ENCODE measurements at places on chromosomes 11 and 22. TPM values are rescaled to one million over a fixed set of nuclear protein-coding genes. Genes with fewer than 3 reads are reported as not detected.

- H3K36me3 ChIP-seq = no peaks in the 10 kb centered on the region
- DNase-seq = peak; percentile 43
- H3K4me3 ChIP-seq = no peak overlapping the region
- no peaks in the 10 kb centered on the region for H3K27me3 ChIP-seq
Measured at GRCh38 chr11:128240546-128240945, 346.8 kb downstream of the ETS1 start.

GRCh38 chr11:118886681-118887111 lies 3.0 kb downstream of the CXCR5 start:
- H3K36me3 ChIP-seq = no peaks in the 10 kb centered on the region
- H3K27ac ChIP-seq = no peak overlapping the region
- no peaks in the 10 kb centered on the region for H3K27me3 ChIP-seq
- H3K4me3 ChIP-seq = no peak overlapping the region
- peaks cover 14% of the 10 kb centered on the region for H3K4me1 ChIP-seq

- peaks cover 63% of the 10 kb centered on the region for H3K27me3 ChIP-seq
- no peak overlapping the region for H3K4me3 ChIP-seq
- DNase-seq = no peak
- H3K27ac ChIP-seq = no peak overlapping the region
Measured at GRCh38 chr11:114058026-114058706, 1.3 kb upstream of the ZBTB16 start.

DNA sequence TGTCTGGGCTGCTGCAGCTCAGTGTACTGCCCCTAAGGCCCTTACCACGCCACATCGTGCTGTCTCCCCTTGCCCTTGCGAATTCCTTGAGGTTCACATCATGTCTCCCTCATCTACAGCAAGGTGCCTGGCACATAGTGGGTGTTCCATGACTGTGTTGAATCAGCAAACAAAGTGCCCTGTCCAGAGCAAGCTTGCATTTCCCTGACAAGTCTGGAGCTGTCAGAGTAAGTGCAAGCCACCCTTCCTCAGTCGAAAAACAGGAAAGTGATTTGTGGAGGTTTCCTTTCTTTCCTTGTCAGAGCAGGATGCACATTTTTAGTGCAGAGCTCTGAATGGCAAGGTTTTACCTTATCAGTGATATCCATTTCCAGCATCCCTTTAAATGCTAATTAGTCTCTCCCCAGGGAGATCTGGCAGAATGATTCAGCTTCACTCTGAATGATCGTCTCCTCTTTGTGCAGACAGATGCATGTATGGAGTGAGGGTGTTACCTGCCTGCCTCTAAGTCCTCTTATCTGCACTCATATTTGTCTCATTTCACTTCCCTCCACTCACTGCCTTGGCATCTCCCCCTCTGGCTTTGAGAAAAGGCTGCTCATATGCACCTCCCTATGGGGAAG lies 331.2 kb downstream of the TMEM135 start:
- DNase-seq = no peak
- no peaks in the 10 kb centered on the region for H3K4me1 ChIP-seq
- no peak overlapping the region for H3K4me3 ChIP-seq
- no peaks in the 10 kb centered on the region for H3K36me3 ChIP-seq
- peaks cover 4% of the 10 kb centered on the region for H3K27me3 ChIP-seq

- H3K4me1 ChIP-seq = peaks cover 36% of the 10 kb centered on the region
- DNase-seq = peak; percentile 96
- peak overlapping the region; percentile 82 for H3K27ac ChIP-seq
Measured at GRCh38 chr11:33723238-33723881, 12.9 kb downstream of the CD59 start.

GRCh38 chr22:43109921-43110443 lies 568 bp upstream of the BIK start:
- peaks cover 55% of the 10 kb centered on the region for H3K27me3 ChIP-seq
- DNase-seq = no peak
- H3K36me3 ChIP-seq = no peaks in the 10 kb centered on the region
- H3K4me3 ChIP-seq = peak overlapping the region; percentile 8

- H3K27ac ChIP-seq = no peak overlapping the region
- no peaks in the 10 kb centered on the region for H3K36me3 ChIP-seq
- H3K4me3 ChIP-seq = no peak overlapping the region
- no peaks in the 10 kb centered on the region for H3K4me1 ChIP-seq
Measured at GRCh38 chr11:18853086-18853720, 61.6 kb upstream of the PTPN5 start.

DNA sequence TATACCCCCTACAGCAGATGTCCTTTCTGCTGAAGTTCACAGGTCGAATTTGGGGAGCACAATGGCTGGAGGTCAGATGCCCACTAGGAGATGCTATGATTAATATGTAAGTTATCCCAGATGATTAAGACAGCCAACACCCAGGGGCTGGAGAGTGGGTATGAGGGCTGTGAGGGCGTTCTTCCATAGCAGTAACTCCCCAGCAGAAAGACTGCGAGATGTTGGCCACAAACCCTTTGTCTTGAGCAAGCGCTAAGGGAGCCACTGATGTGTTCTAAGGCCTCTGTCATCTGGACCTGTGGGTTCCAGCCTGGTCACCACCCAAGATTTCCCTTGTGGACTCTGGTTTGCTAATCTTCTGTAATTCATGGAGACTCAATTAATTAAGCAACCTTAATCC lies 77.6 kb downstream of the BMAL1 start:
- peaks cover 2% of the 10 kb centered on the region for H3K4me1 ChIP-seq
- H3K36me3 ChIP-seq = peaks cover 14% of the 10 kb centered on the region
- no peak overlapping the region for H3K27ac ChIP-seq
- H3K4me3 ChIP-seq = no peak overlapping the region

DNA sequence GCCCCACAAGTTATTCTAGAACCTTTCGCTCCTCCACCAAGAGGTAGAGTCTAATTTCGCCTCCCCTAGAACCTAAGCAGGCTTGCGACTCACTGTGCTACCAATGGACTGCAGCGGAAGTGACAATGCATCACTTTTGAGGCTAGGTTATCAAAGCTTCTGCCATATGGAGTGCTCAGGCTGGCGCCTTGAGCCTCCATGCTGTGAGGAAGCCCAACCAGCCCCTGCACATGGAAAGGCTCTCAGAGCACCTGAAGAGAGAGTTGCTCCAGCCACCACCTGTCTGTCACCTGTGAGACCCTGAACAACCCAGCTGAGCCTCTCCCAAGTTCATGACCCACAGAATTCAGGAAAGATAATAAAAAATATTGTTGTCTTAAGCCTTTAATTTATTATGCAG lies 29.3 kb upstream of the CBX7 start:
- no peaks in the 10 kb centered on the region for H3K27me3 ChIP-seq
- DNase-seq = no peak
- no peak overlapping the region for H3K4me3 ChIP-seq
- H3K27ac ChIP-seq = no peak overlapping the region
- peaks cover 11% of the 10 kb centered on the region for H3K4me1 ChIP-seq
- no peaks in the 10 kb centered on the region for H3K36me3 ChIP-seq

DNA sequence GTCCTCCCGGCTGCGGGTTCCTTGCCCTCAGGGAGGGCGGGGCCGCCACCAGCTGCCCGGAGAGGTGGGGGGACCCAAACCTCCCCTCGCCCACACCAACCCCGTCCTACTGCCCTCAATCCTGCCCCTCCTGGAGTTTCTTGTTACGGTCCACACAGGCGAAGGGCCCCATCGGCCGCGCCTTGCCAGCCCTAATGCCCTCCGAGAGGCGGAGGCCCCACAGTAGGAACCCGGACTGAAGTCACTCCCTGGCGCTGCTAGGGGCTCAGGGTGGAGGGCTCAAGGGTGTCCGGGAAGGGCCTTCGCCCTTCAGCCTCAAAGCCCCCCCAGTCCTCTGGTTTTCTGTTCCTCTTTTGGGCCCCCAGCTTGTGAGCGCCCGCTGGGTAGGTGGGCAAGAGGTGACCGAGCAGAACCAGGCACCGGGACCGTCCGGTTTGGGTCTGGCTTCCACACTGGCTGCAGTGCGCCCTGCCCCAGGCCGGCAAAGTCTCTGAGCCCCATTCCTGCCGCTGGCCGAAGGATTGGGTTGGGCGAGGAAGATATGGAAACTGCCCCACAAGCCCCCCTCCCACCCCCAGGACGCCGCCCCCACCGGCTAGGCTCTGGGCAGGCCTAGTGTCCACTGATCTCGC lies 24.5 kb downstream of the DUSP8 start:
- H3K36me3 ChIP-seq = no peaks in the 10 kb centered on the region
- peaks cover 4% of the 10 kb centered on the region for H3K4me1 ChIP-seq
- no peak for DNase-seq
- peaks cover 49% of the 10 kb centered on the region for H3K27me3 ChIP-seq

The SMC1B gene
- not detected for total RNA-seq

The TRPT1 gene
- total RNA-seq = 81.9 TPM

The GVQW3 gene
- total RNA-seq = 1.1 TPM

The PTPRCAP gene
- total RNA-seq = not detected

The OR2D2 gene
- 0.28 TPM for total RNA-seq

The ASPHD2 gene
- 1.3 TPM for total RNA-seq

The FJX1 gene
- 8.4 TPM for total RNA-seq

The TPCN2 gene
- total RNA-seq = 3.4 TPM

The MPZL2 gene
- not detected for total RNA-seq

All from IMR-90 (cell line).